ENCODE measurements at places on chromosomes 13 and 19. TPM values are rescaled to one million over a fixed set of nuclear protein-coding genes. Genes with fewer than 3 reads are reported as not detected.

Gene ADAMTSL5
- 0.23 TPM for total RNA-seq

Gene EDNRB
- 0.36 TPM for total RNA-seq

Gene SRRM5
- 0.12 TPM for total RNA-seq

Gene FGF9
- 0.22 TPM for total RNA-seq

Gene PRR19
- total RNA-seq: 0.23 TPM

Data from epithelial cell of proximal tubule (primary cell).